Activated CD4-positive, CD25-positive, alpha-beta regulatory T cell (primary cell): ENCODE measurements at places on chromosomes 7 and 10.

DNA sequence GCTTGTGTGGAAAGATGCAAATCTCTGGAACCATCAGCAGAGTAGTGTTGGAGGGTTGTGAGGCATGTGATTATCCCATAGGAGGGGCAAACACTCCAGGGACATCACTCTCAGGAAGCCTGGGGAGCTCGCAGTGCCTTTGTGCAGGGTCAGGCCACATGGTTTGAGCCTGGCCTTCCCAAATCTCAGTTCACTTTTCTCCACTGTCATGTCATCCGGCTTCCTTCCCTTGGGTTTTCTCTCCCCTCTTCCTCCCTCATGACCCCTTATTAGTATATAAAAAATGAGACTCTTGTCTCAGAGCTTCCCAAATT is 20.4 kb downstream of the TSPAN14 start:
- no peak for DNase-seq

DNA sequence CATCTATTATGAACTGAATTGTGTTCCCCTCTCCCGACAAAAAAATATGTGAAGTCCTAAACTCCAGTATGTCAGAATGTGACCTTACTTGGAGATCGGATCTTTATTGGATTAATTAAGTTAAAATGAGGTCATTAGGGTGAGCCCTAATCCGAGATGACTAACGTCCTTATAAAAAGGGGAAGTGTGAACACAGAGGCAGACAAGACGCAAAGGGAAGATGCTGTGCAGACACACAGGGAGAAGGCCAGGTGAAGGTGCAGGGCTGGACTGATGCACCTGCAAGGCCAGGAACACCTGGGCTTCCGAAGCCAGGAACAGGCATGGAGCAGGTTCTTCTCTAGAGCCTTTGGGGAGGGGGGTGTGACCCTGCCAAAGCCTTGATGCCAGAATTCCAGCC is 187.8 kb downstream of the PARD3 start:
- no peak for DNase-seq

DNA sequence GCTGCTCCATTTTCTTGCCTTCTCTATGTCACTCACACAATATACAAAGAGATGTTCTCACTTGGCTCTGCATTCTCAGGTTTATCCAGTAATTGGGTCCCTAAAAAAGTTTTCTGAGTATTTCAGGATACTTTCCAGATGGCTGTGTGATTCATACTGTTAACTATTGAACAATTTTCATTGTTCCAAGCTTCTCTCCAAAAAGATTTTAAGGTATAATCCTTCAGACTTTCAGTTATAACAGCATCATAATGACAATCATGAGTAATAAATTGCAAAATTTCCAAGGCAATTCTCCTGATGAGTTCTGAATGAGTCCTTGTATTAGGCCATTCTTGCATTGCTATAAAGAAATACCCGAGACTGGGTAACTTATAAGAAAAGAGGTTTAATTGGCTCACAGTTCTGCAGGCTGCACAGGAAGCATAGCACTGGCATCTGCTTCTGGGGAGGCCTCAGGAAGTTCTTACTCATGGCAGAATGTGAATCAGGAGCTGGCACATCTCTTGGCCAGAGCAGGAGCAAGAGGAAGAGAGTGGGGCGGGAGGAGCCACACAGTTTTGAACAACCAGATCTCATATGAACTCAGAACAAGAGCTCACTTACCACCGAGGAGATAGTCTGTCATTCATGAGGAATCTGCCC is 148.1 kb downstream of the SLC16A9 start:
- DNase-seq: no peak

DNA sequence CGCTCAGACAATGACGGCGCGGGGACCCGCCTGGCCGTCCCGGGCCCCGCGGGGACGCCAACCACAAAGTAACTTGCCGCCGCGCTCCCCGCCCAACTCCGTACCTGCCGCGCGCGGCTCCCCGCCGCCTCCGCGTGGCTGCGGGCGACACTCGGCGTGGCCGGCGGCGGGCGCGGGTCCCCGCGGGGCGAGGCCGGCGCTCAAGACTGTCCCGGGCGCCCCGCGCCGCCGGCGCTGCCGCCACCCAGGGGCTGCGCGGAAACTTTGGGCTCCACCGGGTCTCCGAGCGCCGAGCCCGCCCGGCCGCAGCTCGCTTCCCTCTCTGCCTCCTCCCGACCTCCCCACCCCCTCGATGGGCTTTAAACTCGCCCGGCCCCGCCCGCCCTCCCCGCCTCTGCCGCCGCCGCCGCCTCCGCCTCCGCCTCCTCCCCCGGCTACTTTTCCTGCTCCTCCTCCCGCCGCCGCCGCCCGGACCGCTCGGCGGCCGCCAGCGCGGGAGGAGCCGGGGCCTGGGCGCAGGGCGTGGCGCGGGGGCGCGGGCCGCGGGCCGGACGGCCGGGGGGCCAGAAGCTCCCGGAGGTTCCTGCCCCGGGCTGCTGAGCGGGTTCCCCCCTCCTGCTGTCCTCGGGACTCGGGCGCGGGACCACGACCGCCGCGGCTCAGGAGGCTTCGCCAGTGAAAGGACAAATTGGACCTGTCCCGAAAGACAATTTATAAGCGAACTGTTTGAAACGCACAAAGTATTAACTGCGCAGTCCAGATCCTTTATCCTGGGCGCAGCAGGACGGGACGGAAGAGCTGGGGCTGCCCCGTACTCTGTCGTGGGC is 10.6 kb upstream of the GRB10 start:
- no peak for DNase-seq

DNA sequence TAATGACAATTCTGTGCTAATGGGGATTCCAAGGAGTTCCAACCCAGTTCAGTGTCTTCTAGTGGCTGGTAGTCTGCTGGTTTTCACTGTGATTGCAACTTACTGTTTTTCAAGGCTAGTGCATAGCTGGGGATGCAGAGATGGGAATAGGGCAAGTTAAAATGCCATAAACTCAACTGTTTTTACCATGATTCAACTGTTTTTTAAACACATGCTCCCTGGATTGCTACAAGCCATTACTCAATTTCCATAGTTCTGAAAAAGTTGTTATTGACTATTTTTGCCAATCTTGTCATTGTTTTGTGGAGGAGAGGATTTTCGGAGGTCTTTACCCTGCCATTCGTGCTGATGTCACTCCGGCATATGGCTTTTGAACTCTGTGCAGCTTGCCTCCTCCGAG is 245.3 kb downstream of the SUGCT start:
- DNase-seq: no peak

- DNase-seq: no peak
Measured at GRCh38 chr7:39526666-39527065, 39.5 kb upstream of the YAE1 start.

DNA sequence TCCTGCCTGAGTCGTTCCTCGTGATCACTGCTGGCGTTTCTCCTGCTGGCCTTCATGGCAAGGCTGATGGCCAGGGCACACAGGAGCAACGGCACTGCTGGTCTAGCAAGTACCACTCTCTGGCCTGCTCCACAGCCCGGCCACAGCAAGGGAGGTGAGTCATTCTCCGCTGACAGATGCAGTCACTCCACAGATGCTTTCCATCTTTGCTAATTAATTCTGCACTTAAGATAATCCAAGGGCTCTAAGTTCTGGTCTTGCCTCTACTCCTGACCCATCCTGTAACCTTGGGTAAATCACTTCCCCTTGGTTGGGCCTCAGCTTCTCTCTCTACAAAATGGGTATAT is 244.4 kb downstream of the RPS24 start:
- DNase-seq: no peak
